ENCODE measurements at places on chromosomes 13 and 19. TPM values are rescaled to one million over a fixed set of nuclear protein-coding genes. Genes with fewer than 3 reads are reported as not detected.

GRCh38 chr19:5903624-5904351, at the start of gene NDUFA11:
Gene NDUFA11 (minus strand): TSS chr19:5903790. CDS start chr19:5903708, 82 bp downstream.
- H3K4me3 ChIP-seq: peak within 1 kb of the TSS; percentile 99
- H3K27ac ChIP-seq: peak within 1 kb of the TSS; percentile 100
- peaks cover 16% of the 10 kb centered on the region for H3K36me3 ChIP-seq
- DNase-seq: peak; percentile 98
- peaks cover 40% of the 10 kb centered on the region for H3K4me1 ChIP-seq

- peak overlapping the region; percentile 25 for H3K4me3 ChIP-seq
- H3K27ac ChIP-seq: no peak overlapping the region
- DNase-seq: peak; percentile 27
- H3K36me3 ChIP-seq: peaks cover 5% of the 10 kb centered on the region
- peaks cover 68% of the 10 kb centered on the region for H3K27me3 ChIP-seq
Measured at GRCh38 chr13:57629821-57630235, 1.7 kb upstream of the PCDH17 start.

Gene ATCAY
- total RNA-seq: not detected

DNA sequence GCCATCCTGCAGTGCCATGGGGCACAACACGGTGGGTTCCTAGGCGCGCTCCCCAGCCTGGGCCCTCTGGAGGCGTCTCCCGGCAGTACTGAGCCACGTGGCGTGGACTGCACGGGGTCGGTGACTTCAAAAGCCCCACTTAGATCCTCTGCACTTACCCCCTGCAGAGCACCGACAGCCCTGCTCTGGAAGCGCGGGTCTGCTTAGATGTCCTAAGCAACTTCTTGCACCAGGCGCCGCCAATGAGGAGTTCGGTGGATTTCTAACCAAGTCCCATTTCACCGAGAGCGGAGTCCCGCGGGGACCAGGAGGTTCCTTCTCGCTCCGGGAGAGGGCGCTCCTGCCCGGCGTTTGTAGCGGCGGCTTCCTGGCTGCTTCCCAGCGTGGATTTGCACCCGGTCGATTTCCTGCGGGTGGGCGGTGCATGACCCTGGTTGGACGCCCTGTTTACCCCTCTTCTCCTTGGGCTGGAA, 25.2 kb upstream of the ZNF845 start:
- H3K36me3 ChIP-seq: peaks cover 2% of the 10 kb centered on the region
- DNase-seq: peak; percentile 34
- peaks cover 29% of the 10 kb centered on the region for H3K27me3 ChIP-seq
- no peak overlapping the region for H3K27ac ChIP-seq

Gene LILRA6
- total RNA-seq: not detected

Gene METTL21C
- total RNA-seq: not detected

DNA sequence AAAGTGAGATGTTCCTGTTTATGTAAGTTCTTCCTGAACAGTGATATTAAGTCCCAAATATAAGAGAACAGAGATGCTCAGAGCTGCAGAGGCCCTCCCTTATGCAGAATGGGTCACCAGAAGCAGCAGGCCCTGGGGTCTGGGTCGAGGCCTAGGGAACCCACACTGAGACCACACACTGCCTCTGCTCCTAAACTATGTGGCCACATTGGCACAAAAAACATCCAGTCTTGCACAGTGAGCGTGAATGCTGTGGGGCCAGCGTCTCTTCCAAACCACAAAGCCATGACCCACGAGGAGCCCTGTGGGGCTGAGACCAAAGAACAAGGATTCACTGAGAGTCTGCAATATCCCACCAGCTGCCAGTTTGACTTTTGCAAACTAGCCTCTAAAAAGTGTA, 23.6 kb downstream of the PROZ start:
- H3K4me1 ChIP-seq: peaks cover 35% of the 10 kb centered on the region
- H3K27me3 ChIP-seq: no peaks in the 10 kb centered on the region
- no peak overlapping the region for H3K4me3 ChIP-seq
- peaks cover 53% of the 10 kb centered on the region for H3K36me3 ChIP-seq
- DNase-seq: no peak

Gene SCN1B
- total RNA-seq: 0.90 TPM

DNA sequence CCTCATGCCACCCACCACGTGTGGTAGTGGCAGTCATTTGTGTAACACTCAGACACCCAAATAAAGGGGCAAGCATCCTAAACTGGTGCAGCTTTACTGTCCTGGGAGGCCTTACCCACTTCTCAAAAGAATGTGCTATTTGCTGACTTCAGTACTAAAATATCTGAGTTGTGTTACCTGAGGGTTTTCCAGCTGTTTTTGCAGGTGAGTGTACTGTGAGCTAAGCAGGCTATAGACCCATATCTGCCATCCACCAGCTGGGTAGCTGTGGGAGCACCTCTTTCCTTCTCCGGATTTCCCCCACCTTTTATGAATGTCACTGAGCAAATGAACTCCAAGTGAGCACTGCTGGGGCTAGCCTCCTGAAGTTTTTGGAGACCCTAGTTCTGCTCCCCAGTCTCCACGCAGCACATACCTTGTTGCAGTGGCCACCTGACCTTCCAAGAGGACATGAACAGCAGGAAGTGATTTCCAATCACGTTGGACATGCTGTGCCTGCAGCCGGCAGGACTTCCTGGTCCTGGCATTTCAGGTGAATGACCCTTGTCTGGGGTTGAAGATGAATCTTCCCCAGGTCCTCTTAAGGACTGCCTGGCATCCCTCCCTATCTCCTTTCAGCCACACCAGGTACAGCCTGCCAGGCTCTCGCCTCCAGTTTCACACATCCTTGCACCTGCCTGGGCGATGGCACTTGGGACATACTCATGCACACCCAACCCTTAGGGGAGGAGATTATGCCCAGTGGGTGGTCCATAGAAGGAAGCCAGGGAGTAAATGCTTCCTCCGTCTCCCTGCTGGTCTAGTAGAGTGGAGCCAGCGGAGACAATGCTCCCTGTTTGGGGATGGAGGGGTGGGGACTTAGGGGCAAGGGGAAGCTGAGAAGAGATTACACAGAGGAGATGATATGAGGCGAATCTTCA, 109.5 kb upstream of the SPATA13 start:
- no peaks in the 10 kb centered on the region for H3K36me3 ChIP-seq
- no peak overlapping the region for H3K4me3 ChIP-seq
- peaks cover 8% of the 10 kb centered on the region for H3K4me1 ChIP-seq
- H3K27me3 ChIP-seq: peaks cover 1% of the 10 kb centered on the region

- DNase-seq: no peak
- no peak overlapping the region for H3K27ac ChIP-seq
- no peaks in the 10 kb centered on the region for H3K36me3 ChIP-seq
- no peaks in the 10 kb centered on the region for H3K4me1 ChIP-seq
- H3K4me3 ChIP-seq: no peak overlapping the region
Measured at GRCh38 chr19:33252971-33253370, 27.3 kb upstream of the SLC7A10 start.

GRCh38 chr13:80504453-80504852, 163.5 kb upstream of the SPRY2 start:
- peaks cover 2% of the 10 kb centered on the region for H3K27me3 ChIP-seq
- H3K27ac ChIP-seq: no peak overlapping the region
- H3K4me1 ChIP-seq: no peaks in the 10 kb centered on the region
- H3K36me3 ChIP-seq: no peaks in the 10 kb centered on the region
- H3K4me3 ChIP-seq: no peak overlapping the region

Gene ONECUT3
- not detected for total RNA-seq

DNA sequence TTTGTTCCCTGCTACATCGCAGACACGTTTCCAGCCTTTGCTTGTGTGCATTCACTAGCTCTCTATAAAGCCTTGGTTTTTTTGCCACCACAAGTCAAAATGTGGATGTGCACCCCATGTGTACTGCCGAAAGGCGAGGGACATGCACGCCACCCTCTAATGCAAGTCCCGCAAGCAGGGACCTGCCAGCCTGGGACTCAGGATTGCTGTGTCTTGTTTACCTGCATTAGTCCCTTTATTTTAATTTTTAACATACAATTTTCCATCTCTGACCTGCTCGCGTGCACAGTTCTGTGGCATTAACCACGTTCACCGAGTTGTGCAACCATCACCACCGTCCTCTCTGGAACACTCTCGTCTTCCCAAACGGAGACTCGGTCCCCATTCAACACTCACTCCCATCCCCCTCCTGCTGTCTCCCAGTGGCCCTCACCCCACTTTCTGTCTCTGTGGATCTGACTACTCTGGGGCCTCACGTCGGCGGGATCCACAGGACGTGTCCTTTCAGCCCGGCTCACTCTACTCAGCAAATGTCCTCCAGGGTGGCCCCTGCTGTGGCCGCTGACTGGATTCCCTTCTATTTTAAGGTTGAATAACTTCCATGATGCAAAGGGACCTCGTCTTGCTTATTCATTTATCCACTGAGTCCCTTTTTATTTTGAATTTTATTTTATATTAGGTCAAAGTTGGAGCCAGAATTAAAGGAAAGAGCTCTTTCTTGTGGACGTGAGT, 58.4 kb downstream of the RASA3 start:
- H3K4me1 ChIP-seq: peaks cover 25% of the 10 kb centered on the region
- DNase-seq: no peak
- H3K36me3 ChIP-seq: peaks cover 23% of the 10 kb centered on the region
- H3K4me3 ChIP-seq: no peak overlapping the region

Gene GPC6
- total RNA-seq: not detected

Gene ZNF229
- total RNA-seq: 2.9 TPM

Gene MARK4
- total RNA-seq: 19.9 TPM

DNA sequence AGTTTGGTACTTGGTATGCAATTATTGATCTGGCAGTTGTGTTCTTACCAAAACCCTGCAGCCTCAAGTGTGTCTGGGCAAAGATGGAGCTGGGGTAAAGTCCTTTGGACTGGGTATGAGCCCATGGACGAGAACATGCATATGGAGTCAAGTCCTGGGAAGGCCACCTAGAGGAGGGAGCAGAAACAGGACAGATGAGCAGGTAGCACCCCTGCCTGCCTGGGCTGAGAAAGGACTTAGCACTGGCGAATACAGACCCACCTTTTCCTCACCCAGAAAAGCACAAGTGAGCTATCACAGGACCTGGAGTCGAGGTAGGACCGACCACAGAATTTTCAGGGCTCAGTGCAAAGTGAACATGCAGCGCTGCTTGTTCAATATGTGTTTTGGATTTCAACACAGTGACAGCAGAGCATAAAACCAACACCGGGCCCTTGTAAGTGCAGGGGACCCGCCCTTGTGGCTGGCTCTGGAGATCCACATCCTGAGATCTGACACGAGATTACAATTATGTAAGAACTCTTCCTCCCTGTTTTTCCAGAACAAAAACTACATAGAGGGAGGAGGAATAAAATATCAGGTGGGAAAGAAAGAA, 25.9 kb downstream of the IGFL2 start:
- H3K4me3 ChIP-seq: no peak overlapping the region
- DNase-seq: no peak
- H3K4me1 ChIP-seq: no peaks in the 10 kb centered on the region
- peaks cover 40% of the 10 kb centered on the region for H3K27me3 ChIP-seq
- no peaks in the 10 kb centered on the region for H3K36me3 ChIP-seq

Gene ZNF570
- 5.3 TPM for total RNA-seq

Gene CBARP
- 0.49 TPM for total RNA-seq

DNA sequence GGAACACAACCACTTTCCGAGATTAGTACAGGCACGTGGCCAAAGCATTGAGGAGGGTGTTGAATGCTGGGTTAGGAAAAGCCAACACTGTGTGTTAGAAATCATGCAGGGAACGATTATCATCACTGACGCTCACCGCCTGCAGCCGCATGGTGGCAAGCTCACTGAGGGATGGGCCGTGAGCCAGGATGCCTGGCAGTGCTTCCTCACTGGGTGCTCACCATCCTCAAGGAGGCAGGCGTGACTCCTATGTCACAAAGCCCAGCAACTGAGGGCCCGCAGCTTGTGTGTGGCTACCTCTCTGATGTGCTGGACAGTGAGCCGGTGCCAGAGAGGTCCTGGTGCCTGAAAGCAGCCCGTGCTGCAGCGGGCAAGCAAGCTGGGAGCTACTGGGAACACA, 30.4 kb upstream of the TIMM44 start:
- no peak overlapping the region for H3K27ac ChIP-seq
- H3K4me1 ChIP-seq: no peaks in the 10 kb centered on the region
- no peaks in the 10 kb centered on the region for H3K27me3 ChIP-seq
- DNase-seq: no peak
- peaks cover 15% of the 10 kb centered on the region for H3K36me3 ChIP-seq

DNA sequence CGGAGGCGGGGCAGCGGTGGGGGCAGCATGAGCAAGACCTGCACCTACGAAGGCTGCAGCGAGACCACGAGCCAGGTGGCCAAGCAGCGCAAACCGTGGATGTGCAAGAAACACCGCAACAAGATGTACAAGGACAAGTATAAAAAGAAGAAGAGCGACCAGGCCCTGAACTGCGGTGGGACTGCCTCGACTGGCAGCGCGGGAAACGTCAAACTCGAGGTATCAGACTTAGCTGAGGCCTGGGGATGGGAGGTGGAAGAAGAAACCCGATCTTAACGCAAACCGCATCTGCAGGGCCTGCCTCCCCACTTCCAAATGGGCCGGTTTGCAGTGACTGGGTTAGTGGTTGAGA, 693 bp downstream of the RFXAP start:
- H3K4me1 ChIP-seq: peaks cover 48% of the 10 kb centered on the region
- DNase-seq: peak; percentile 57
- peak overlapping the region; percentile 93 for H3K27ac ChIP-seq
- H3K27me3 ChIP-seq: no peaks in the 10 kb centered on the region
- H3K4me3 ChIP-seq: peak overlapping the region; percentile 99

DNA sequence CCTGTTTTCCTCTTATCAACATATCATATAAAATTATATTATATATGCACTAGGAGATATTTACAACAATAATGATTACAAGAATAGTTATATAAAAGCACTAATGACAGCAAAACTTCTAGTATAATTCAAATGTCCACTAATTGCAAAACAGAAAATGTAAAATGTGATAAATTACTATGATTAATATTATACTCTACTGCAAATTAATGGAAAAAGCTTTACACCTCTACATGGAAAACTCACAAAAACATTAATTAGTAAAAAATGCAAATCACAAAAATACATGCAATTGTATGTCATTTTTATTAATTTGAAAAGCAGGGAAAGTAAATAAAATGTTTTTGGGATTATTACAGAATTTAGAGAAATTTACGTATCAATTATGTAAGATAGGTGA, 681.0 kb upstream of the PCDH20 start:
- H3K27me3 ChIP-seq: no peaks in the 10 kb centered on the region
- no peak for DNase-seq
- H3K36me3 ChIP-seq: no peaks in the 10 kb centered on the region
- H3K4me1 ChIP-seq: no peaks in the 10 kb centered on the region

DNA sequence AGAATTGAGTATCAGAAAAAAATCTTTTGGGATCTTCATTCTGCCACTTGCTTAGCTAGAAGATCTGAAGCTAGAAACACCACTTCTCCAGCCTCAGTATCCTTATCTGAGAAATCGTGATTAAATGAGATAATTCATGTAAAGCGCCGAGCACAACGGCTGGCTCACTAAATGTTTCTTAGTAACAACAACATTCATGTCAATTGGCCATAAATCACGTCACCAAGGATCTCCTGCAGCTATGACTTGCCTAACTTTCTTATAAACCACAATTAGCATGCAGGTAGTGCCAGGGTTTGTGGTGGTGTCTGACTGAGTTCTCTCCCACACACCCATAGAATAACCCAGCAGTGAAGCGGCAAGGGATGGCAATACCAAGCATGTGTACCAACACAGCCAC, 501.3 kb downstream of the EFNB2 start:
- no peak for DNase-seq
- H3K4me1 ChIP-seq: no peaks in the 10 kb centered on the region
- no peaks in the 10 kb centered on the region for H3K36me3 ChIP-seq
- peaks cover 2% of the 10 kb centered on the region for H3K27me3 ChIP-seq

Gene AMH
- total RNA-seq: 4.5 TPM
